Amniotic stem cell (primary cell): ENCODE measurements at places on chromosomes 5 and 9.

- DNase-seq, result no peak
These were observed 16.9 kb downstream of the COL5A1 start for GRCh38 chr9:134658378-134658955.

DNA sequence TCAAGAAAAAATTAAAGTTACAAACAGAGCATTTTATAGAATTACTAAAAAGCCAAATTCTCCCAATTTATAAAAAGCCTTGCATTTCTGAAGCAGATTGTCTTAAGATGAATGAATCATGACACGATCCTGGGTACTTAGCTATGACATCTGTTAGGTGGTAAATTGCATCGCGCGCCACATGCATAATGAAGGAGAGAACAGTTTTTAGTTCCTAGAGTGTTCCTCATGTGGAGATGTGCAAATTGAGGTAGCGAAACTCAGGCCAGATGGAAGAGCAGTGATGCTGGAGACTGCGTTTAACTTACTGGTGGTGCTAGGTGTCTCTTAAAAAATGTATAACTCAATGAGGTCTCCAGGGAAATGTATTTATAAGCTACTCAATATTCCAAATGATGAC is 516.1 kb downstream of the EFNA5 start:
- no peak for DNase-seq

DNA sequence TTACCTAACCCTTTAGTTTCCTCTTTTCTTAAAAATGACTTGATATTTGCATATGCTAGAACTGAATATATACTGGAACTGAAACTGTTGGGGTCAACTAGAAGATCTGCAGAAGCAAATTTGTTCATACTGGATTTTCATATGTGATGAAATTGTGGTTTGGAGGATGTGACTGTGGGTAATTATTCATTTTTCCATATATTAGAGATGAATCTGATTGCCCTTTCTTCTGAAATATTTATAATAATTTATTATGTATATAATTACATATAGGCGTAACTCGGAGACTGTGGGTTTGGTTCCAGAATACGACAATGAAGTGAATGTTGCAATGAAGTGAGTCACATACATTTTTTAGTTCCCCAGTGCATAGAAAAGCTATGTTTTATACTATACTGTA is 149.1 kb downstream of the ATP10B start:
- no peak for DNase-seq

DNA sequence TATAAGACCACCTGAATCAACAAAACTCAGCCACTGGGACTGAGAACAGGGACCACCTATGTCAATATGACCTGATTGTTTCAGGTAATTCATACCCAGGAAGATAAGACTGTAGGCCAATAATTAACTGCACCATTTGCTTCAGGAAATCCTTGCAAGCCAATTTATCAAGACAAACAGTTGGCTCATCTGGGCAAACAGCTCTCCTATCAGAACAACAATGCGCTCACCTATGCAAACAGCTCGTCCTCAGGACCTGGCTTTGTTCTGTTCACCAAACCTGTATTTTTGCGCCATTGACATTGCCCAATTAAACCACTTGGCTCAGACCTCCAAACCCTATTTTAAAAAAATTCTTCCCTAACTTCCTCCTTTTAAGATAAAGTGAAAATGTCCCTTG is 92.3 kb upstream of the MARCHF11 start:
- DNase-seq, result no peak

DNA sequence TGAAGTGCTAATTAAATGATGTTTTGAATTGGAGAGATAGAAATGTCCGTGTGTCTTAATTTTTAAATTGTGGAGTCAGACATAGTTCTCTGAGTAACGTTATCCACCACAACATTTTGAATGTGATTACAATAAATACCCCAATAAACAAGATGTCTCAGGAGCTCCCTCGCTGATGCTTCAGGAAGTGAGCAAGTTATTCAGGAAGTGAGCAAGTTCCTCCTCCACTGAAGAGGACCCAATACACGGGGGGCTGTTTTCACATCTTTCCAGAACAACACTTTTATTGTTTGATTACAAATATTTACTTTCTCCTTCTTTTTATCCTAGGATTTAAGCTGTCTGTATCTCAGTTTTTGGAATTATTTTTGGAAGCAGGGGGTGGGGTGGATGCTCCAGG is 363.8 kb downstream of the LRRC70 start:
- no peak for DNase-seq

GRCh38 chr9:97848480-97849237 is 4.4 kb upstream of the FOXE1 start:
- DNase-seq, result no peak

GRCh38 chr9:29339387-29339786 is 1766.1 kb upstream of the C9orf72 start:
- no peak for DNase-seq

DNA sequence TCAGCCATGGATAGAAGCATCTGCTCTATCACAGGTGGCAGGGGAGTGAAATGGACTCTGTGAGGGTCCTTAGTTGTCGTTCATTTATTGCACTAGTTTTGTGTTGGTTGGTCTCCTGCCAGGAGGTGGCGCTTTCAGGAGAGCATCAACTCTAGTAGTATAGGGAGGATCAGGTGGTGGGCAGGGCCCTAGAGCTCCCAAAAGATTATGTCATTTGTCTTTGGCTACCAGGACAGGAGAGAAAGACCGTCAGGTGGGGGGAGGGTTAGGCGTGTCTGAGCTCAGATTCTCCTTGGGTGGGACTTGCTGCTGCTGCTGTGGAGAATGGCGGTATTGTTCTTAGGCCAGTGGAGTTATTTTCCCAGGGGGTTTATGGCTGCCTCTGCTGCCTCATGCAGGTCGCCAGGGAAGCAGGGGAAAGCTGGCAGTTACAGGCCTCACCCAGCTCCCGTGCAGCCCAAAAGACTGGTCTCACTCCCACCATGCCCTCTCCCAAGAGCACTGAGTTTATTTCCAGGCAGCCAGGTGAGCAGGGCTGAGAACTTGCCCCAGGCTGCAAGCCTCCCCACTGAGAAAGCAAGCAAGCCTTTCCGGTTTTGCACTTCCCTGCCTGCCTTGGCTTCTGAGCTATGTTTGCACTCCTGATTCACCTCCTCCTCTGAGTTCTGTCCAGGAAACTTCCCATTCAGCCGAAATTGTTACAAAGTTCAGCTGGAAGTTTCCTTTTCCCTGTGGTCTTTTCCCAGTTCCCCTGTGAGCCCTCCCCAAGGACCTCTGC is 317.3 kb downstream of the TAF11L14 start:
- no peak for DNase-seq

DNA sequence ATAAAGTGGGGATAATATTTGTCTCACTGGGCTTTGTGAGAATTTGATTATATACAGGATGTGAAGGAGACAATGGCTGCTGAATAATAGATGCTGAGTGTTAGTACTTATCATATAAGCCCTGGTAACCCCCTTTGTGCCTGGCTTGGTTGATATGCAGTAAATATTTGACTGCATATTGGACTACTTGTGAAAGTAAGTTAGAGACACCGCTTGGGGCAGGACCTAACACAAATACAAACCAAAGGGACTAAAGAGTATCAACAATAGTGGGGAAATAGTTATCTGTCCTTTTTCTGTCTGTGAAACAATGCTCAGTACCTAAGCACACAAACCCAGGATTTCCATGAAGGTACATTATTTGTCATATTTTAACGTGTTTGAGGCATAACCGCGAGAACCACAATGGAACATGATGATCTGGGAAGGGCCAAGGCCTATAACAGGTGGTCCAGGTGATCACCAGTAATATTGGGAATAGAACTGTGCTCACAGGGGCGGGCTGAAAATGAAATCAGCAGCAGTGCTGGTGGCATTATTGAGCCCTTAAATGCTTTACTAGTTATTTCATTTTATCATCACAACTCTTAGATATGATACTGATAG is 138.2 kb upstream of the SMARCA2 start:
- no peak for DNase-seq
